Vagina (tissue), 2 donors: ENCODE measurements at places on chromosomes 16 and 17.

GRCh38 chr16:77289331-77289809, 90.2 kb downstream of the SYCE1L start:
- DNase-seq: no peak

DNA sequence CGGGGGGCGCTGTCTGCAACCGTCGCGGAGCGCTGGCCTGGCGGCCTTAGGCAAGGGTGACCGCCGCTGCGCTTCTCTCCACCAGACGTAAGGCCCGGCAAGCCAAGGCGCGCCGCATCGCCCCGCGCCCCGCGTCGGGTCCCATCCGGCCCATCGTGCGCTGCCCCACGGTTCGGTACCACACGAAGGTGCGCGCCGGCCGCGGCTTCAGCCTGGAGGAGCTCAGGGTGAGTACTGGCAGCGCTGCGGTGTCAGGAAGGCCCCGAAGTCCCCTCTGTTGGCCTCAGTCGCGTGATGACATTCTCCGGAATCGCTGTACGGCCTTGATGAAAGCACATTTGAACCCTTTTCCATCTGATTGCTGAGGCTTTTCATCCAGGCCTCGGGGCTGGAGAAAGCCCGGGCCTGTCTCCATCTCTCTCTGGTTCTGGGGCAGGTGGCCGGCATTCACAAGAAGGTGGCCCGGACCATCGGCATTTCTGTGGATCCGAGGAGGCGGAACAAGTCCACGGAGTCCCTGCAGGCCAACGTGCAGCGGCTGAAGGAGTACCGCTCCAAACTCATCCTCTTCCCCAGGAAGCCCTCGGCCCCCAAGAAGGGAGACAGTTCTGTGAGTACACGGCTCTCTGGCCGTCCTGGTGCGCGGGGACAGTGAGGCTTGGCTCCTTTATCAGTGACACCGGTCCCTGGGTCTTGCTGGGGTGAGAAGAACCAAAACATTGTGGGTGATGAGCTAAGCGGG, 831 bp downstream of the RPL13 start:
- no peak for DNase-seq

GRCh38 chr17:81258292-81258691, 19.2 kb downstream of the NDUFAF8 start:
- DNase-seq: no peak

GRCh38 chr17:81295031-81295675, at the start of gene SLC38A10:
TSS of gene SLC38A10 (minus strand) at chr17:81295307. CDS start at chr17:81294921, 386 bp downstream.
- DNase-seq: no peak

DNA sequence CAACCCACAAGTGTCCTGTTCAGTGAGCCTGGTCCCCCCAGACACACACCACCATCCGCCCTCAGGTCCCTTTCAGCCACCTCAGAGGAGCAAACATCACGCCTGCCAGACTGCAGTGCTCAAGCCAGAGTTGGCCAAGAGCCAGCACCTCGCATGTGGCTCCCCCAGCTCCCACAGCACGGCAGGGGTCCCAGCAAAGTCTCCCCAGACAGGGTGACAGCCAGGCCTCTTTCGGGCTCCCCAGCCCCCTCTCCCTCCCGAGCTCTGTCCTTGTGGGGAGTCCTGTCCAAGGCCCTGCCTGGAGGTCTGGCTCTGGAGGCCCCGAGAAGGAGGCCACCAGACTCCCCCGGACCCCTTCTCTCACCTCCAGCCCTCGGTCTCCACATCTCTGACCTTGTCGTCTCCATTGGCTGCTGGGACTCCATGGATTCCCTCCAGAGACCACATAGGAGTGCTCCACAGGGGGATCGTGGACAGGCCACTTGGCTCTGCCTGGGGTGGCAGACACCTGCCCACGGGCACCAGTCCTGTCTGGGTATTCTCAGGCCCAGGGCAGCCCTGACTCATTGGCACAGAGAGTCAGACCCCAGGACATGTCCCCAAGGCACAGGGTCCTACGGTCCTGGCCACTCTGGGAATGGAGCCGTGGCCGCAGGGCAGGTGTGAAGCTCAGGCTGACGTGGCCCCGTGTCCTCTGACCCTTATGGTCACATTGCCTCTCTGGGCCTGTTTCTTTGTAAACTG, 1.8 kb upstream of the MYADML2 start:
- no peak for DNase-seq

DNA sequence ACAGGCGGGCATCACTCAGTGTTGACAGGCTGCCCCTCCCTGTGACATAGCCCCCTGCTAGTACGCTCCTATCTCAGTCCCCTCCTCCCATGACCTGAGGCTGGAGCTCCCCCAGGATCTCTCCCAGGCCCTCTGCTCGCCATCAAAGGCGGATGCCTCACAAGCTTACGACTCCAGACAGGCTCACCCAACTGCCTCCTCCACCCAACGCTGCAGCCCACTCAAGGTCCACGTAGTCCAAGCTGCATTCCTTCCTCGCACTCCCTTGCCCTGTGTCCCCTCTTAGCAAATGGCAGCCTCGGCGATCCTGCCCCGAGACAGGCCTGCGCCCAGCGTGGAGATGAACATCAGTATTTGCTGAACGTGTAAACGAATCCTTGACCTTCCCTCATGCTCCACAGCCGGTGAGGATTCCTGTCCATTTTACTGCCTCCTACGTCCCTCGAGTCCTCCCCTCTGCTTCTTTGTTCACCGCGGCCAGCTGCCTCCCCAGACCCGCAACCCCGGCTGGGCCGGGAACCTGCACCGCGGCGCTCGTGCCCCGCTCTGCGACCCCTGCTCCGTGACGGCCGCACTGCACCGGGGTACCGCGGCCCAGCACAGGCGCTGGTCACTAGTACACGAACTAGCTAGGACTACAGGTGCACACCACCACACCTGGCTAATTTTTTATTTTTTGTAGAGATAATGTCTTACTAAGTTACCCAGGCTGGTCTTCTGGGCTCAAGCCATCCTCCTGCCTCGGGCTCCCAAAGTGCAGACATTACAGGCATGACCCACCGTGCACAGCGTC, 838 bp upstream of the TMEM97 start:
- DNase-seq: no peak

GRCh38 chr16:50879873-50880695, 138.2 kb downstream of the CYLD start:
- peak; percentile 25 for DNase-seq

DNA sequence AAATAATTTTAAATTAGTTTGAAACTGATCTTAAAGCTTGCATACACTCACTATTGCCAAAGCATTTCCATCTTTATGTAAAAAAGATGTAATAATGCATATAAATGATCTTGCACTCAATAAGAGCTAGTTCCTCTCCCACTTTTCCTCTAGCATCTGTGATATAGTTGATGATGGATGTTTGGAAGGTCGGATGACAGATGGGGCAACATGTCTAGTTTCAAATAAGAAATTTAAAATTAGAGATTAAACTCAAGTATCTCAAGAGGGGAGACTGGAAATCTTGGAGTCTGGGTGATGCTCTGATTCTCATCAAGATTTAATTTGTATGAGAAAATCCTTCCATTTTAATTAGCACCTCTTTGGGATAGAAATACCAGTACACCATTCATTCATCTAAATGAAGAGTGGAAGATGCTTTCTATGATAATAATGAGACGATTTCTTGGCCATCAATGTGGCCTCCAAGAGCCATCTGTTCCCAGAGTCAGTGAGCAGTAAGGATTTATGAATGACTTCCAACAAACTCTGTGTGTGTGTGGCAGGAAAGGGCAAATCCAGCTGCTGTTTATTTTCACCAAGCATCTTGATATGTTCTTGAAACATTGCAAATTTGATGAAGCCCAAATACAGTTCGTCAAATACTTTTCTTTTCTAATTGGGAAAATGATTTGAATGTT, 616.3 kb upstream of the CDH8 start:
- no peak for DNase-seq

GRCh38 chr17:877630-878029, 95.5 kb downstream of the MRM3 start:
- no peak for DNase-seq

DNA sequence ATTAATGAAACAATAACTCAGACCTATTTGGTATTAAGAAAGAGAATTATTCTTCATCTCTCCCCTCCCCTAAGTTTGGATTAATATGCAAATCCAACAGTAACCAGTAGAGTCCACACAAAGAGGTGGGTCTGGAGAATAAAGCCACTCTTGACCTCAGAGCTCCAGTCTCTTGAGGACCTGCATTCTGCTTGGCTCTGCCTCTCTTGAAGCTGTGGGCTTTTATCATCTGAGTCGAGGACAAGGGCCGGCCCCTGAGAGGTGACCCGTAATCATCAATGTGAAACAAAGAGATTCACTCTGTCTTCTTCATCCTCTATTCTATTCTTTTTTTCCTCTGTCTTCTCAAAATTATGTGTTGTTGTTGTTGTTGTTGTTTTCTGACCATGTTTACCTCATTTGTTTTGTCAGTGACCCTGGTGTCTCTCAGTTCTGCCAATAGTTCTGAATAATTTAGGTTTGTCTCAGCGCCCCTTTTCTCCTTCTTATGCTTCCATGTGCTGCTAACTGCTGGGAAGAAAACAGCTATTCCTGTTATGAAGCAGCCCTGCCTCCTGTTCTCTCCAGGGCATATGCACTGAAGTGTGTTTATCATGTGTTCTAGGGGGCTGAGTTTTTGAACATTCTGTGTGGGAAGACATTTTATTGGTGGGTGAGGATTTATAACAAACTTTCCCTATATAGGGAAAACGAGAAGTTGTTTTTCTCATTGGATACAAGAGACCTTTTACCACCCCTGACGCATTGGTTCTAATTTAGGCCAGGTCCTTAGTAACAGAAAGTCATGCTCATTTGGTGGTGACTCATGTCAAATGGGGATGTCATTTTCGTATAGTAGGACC, 135.8 kb downstream of the TRIM37 start:
- DNase-seq: no peak

- DNase-seq: no peak
Measured at GRCh38 chr17:6303664-6304063, 131.3 kb downstream of the AIPL1 start.

DNA sequence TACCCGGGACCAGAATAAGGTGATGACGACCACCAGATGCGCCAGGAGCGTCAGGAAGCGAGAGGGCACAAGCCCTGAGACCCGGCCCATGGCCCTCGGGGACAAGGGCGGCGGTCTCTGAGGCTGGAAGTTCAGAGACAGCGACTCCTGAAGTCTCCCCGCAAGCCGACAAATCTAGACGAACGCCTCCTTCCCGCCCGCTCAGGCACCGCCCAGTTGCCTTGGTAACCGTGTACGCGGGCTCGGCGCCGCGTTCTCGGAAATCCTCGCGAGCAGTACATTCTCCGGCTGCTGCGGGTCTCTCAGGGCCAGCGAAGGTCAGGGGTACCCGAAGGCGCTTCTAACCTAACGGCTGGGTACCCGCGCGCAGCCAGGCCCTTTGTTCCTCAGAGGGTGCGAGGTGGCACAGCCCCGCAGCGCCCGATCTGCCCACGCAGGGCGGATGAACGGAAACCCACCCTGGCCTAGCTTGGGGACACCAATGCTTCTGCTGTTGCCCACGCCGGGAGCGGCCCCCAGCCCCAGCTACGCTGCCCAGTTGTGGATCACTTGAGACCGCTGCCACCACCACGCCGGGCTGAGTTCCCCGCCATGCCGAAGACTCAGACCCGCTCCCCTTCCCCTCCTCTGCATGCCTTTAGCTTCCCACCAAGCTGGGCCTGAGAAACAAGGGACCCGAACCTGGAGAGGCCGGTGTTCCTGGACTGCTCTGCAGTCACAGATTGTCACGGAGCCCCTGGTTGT, at the start of gene TMEM107:
Gene TMEM107 (minus strand): TSS at position 184 of the 744 bp plus-strand sequence. CDS start 94 bp downstream, at position 90.
- no peak for DNase-seq

GRCh38 chr17:76848670-76849069, 19.5 kb upstream of the MGAT5B start:
- no peak for DNase-seq

DNA sequence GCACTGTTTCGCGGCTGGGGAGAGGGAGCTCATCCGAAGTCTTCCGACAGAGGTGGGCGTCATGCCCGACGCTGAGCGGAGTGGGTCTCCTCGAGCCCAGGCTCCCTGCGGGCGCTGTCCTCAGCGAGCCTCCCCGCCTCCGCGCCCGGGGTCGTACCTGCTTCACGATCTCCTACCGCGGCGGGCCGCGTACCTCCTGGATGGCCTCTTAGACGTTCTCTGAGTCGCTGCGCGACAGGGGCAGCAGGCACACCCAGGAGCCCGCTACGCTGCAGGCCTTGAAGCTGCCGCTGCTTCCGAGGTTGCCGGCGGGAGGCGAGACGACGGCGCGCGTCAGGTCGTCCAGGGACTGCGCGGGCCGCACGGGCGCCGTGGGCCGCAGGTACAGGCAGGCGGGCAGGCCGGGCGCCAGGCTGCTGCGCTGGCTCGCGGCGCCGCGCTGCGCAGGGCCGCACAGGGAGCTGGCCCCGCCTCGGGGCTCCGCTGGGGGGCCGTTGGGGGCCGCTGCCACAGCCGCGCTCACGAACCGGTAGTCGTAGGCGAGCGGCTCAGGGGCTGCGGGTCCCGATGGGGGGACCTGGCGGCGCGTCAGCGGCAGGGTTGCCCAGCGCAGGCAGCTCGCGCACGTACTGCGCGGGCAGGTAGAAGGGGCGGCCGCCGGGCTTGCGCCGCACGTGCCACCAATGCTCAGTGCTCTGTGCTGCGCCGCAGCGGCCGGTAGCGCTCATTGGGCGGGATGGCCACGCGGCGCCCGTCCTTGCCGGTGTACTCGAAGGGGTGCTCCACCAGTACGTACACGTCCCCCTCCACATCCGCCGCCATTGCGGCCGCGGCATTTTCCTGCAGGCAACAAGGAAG, 116.4 kb upstream of the SMURF2 start:
- no peak for DNase-seq

DNA sequence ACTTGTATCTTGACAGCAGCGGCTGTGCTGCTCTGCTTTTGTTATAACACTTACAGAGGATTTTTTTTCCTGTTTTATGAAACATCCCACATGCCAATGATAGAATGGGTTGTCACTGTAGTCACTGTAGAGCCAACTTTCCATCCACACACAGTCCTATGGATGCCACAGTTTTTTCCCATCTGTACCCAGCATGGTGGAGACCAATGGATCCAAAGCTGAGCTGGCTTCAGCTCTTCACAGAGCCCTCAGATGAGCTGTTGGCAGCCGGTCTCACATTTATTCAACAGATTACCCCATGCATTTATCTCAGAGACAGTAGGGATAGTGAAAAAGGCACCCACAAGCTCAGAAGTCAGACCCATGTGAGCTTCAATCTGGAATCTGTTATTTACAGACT, 91.4 kb upstream of the CACNG5 start:
- DNase-seq: no peak

DNA sequence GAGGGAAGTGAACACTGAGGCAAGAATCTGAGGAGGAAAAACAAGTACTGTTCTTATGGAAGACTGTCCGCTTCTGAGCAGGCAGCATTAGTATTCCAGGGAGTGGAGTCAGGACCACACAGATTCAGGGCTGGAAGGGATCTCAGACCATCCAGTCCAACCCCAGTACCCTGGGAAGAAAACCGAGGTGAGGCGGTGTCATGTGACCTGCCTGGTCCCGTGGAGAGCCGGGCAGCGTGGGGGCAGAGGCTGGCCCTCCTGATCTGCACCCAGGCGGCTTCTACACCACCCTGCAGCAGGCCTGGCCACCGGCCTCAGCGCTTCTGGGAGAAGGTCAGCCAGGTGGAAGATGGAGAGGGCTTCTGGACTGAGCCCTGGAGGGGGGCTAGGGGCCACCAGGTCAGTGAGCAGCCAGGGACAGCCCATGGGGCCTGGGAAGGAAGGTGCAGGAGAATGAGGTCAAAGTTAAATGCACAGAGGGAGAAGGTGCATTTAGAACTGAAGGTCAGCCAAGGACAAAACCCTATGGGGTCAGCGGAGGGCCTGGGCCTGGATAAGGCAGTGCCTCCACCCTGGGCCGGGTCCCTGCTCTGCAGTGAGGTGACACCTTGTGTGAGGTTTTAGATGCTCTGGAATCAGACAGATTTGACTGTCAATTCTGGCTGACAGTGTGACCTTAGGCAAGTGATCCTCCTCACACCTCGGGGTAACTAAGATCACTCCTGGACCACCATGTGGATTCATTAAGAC, 45.9 kb downstream of the VAC14 start:
- no peak for DNase-seq
